ENCODE measurements at places on chromosomes 1 and 21.
A peak's percentile ranks its signal among the peaks of the same experiment; 100 is the strongest.

GRCh38 chr1:177133977-177134538 is 30.5 kb downstream of the ASTN1 start:
- DNase-seq, result no peak

DNA sequence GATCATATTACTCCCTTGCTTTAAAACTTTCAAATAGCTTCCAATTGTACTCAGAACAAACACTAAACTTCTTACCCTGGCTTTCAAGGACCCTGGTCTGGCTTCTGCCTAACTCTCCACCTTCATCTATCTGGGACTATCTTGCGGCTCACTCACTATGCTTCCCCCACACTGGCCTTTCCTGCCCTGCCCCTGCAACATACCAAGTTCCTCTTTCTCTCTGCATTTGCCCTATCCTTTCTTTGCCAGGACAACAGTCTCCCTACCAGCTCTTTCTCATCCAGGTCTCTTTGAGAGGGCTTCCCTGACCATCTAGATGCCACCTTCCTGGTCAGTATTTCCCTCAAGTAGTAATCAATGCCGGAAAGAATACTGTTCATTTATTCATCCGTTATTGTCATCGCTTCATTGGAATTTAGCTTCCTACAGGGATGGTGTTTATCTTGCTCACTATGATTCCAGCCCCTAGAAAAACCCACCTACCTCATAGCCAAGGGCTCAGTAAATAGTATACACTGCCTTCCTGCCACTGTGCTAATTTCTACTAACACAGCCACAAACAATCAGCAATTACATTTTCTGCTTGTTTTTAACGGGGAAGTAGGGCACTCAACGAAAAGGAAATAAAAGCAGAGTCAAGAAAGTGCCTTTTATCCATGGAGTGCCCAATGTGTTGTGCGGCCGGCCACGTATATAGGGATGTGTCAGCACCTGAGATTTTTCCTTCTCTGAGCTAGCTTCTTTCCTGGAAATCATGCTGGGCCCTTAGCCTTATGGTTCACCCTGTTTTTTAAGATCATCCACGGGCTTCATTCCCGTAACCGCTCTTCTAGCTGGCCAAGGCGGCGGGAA is 521 bp upstream of the CDC7 start:
- no peak for DNase-seq

- no peak for DNase-seq
Observed at GRCh38 chr21:32702702-32703101, 25.1 kb downstream of the SYNJ1 start.

DNA sequence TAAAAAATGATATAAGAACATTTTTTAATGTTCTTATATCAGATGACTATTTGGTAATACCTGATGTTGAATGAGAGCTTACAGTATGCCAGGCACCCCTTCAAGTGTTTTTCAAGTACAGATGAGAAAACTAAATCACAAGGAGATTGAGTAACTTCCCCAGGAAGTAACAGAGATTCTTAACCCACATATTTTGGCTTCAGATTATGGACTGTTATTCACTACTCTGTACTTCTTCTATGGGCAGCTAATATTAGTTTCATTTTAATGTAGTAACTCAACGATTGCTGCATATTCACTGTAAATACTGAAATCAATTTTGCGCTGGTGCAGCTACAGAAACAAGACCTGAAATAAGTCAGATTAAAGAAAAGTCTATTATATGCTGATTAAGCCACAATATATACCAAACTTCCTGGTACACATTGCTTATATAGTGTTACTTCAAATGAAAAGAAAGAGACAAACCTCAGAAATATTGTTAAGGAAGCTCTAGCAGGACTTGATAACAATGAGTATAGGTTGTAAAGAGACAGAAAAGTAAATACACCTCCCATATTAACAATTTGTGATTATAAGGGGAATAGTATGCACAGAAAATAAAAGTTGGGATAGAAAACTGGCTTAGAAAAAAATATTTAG is 19.7 kb downstream of the DPYD start:
- no peak for DNase-seq

GRCh38 chr1:4599521-4599920 is 54.9 kb upstream of the AJAP1 start:
- no peak for DNase-seq

DNA sequence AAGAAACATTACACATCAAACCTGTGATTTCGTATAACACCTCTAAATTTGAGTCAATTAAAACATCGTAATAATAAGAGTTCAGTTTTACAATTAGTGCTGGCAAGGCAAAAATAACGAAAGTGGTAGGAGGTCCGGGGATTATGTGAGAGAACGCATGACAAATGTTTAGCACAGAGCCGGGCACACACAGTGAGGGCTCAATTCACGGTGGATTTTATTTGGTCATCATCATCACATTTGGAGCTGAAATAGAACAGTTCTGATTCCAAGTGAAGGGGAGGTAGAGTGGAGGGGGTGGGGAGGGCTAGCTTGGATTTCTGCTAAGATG is 20.0 kb downstream of the H3-3A start:
- DNase-seq, result no peak

DNA sequence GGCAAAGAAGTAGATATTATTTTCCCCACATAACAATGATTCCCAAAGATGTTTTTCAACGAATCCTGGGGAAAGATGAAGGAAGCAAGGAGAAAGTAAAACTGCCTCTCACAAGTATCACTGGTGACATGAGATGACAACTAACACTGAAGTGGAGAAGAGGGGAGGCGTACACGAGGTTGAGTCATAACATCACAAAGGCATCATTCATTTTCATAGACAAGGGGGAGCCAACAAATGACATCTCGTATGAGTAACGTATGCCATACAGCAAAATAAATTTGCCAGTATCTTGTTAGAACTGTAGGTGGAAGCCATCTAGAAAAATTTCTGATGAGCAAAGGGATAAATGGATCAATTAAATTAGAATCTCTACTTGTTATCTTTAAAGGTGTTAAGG is 56.6 kb downstream of the ATP1B1 start:
- no peak for DNase-seq

DNA sequence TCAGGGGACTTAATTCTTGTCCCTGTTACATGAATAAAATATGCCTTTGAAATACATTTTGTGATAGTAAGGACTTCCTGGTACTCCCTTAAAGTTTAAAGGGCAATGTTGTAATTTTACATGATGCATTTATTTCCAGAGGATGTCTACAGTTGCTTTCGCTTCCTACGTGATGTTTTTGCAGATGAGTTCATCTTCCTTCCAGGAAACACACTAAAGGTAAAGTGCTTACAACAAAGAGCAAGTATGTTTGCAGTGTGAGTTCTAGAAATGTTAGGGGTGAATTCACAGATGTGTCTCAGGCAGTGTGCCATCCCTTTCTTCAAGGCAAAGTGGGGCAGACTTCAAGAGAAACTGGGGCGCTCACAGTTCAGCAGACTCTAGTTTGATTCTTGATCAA is 31.2 kb downstream of the GNPAT start:
- no peak for DNase-seq

- DNase-seq, result no peak
Observed at GRCh38 chr1:24483441-24483840, 19.2 kb upstream of the RCAN3 start.

GRCh38 chr1:213883618-213884017 is 104.2 kb upstream of the PROX1 start:
- no peak for DNase-seq

DNA sequence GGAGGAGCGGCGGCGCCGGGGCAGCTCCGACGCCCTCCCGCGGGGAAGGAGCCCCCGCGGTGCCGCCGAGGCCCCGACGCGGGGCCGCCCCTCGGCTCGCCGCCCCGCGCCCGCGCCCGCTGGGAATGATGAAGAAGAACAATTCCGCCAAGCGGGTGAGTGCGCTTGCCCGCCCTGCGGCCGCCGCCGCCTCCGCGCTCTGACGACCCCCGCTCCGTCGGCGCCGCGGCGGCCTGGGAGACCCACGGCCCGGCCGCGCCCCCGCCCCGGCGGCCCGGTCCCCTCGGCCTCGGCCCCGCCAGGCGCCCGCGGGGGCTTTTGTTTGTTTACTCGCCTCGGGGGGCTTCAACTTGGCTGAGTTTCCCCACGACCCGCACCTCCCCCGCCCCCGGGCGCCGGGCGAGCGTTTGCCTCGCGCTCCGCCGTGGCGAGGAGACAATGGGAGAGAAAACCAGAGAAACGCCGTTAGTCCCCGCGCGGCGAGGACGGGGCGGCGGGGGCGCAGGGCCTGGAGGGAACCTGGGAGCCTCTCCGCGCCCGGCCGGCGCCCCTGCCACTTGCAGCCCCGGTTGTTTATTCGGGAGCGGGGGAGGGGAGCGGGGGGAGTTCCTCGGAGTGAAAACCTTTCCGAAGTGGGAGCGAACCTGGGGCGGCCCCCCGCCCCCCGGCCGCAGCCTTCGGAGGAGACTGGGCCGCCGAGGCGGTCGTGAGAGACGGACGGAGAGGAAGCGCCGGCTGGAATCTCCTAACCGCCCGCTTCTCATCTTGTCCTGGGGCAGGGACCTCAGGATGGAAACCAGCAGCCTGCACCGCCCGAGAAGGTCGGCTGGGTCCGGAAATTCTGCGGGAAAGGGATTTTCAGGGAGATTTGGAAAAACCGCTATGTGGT is 661 bp downstream of the PLEKHO1 start:
- DNase-seq, result peak; percentile 20

DNA sequence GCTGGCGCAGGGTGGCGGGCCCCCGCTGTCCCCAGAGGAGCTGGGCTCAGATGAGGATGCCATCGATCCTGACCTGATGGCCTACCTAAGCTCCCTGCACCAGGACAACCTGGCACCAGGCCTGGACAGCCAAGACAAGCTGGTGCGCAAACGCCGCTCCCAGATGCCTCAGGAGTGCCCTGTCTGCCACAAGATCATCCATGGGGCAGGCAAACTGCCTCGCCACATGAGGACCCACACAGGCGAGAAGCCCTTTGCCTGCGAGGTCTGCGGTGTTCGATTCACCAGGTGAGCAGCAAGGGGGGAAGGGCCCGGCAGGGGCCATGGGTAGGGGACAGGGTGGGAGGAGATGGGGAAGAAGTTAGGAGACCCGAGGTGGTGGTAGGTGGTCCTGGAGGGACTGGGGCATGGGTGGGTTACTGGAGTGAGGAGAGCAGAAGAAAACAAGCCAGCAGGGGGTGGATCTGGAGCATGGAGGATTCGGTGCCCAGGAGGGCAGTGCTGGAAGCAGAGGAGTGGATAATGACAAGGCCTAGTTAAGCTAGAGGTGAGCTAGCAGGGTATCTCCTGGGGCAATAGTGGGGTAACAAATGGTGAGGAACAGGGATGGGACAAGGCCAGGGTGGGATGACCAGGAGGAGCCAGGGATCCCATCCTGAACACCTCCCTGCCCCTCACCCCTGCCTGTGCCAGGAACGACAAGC is 13.1 kb downstream of the ZBTB7B start:
- no peak for DNase-seq

GRCh38 chr21:35645991-35646390 is 414.3 kb downstream of the SETD4 start:
- DNase-seq, result no peak

DNA sequence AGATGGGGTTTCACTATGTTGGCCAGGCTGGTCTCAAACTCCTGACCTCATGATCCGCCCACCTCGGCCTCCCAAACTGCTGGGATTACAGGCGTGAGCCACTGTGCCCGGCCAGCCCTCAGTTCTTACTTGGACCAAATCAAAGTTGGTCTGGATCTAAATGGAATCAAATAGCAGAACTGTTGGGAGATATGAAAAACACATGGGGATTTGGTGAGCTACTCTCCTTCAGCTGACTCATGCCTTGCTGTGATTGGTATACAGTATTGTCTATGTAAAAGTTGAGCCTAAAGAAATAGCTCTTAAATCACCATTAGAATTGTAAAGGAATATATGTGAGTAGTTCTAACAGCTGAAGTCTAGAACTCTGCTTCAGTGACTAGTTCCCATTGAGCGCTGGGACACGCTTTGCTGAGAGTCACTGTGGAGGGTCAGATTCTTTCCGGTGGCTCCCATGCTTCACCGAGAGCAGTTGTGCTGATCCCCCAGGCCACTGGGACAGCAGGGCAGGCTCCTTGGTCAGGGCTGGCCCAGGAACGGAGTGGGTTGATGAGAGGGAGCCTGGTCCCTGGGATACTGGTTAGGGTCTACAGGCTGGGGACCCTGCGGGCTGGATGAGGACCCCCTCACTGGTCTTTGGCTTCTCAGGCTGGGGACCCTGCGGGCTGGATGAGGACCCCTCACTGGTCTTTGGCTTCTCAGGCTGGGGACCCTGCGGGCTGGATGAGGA is 14.0 kb downstream of the PKNOX1 start:
- DNase-seq, result no peak

DNA sequence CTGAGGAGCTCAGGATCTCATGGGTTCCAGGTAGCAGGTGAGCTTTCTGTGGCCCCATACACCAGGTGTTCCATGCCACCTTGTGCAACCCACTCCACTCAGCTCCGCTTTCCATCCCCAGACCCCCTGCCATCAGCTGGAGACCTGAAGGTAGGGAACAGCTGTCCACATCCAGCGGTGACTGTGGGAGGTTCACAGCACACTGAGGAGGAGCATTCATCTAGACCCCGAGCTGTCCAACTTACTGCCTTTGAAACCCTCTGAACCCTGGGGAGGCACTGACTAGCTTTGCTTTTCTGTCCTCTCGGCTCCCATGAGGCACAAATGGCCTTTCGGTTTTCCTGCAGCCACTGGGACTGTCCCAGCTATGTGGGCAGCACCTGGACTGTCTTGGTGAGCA is 27.9 kb upstream of the ABCG1 start:
- DNase-seq, result no peak

GRCh38 chr1:42420911-42421585 is 34.8 kb downstream of the ZMYND12 start:
- DNase-seq, result no peak

Data from naive thymus-derived CD8-positive, alpha-beta T cell (primary cell).